ENCODE measurements at places on chromosomes 2 and 18. TPM values are rescaled to one million over a fixed set of nuclear protein-coding genes. Genes with fewer than 3 reads are reported as not detected.

DNA sequence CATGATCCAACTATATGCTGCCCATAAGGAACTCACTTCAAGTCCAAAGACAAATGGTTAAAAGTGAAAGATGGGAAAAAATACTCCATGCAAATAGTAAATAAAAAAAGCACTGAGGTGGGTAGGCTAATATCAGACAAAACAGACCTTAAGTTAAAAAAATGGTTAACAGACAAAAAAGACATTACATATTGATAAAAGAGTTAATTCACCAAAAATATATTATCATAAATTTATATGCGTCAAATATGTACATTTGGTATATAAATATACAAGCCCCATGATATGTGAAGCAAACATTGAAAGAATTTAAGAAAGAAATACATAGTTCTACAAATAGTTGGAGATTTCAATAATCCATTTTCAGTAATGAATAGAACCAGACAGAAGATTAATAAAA lies 31.0 kb downstream of the ROCK1 start:
- H3K27me3 ChIP-seq = no peaks in the 10 kb centered on the region
- H3K4me3 ChIP-seq = no peak overlapping the region
- H3K27ac ChIP-seq = no peak overlapping the region

DNA sequence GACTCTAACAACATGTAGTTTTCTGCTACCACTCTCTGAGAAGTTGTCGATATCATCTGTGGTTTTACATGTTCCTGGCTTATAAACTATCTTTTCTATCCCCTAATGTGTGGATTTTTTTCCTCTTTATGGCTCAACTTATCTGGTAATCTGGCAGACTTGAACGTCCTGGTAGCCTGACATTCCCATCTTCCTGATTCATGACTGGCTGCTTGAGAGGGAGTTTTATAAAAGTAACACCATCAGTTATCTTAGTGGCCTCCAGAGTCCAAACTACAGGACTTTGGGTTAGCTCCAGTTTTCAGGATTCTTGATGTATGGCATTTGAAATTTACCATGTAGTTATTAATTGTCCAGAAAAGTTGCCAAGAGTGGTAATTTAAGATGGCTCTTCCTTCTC lies 174.0 kb upstream of the GULP1 start:
- DNase-seq = no peak
- H3K4me3 ChIP-seq = no peak overlapping the region
- H3K27ac ChIP-seq = no peak overlapping the region
- peaks cover 6% of the 10 kb centered on the region for H3K4me1 ChIP-seq
- H3K36me3 ChIP-seq = no peaks in the 10 kb centered on the region
- H3K27me3 ChIP-seq = no peaks in the 10 kb centered on the region

GRCh38 chr18:25535495-25535894 lies 183.5 kb upstream of the ZNF521 start:
- no peaks in the 10 kb centered on the region for H3K27me3 ChIP-seq
- H3K4me3 ChIP-seq = no peak overlapping the region
- H3K4me1 ChIP-seq = no peaks in the 10 kb centered on the region
- no peak overlapping the region for H3K27ac ChIP-seq
- DNase-seq = no peak

Gene TFCP2L1
- total RNA-seq = 36.1 TPM

Gene TEKT4
- 4.1 TPM for total RNA-seq

Gene UGT1A9
- total RNA-seq = not detected
